Left forelimb (tissue), 1 donor: ENCODE measurements at places on chromosomes 2 and 18.

- DNase-seq: no peak
Observed at GRCh38 chr2:237467447-237468179, 19.4 kb upstream of the MLPH start.

GRCh38 chr2:10867692-10868420 is 43.9 kb upstream of the KCNF1 start:
- no peak for DNase-seq

GRCh38 chr2:35891528-35891927 is 464.1 kb upstream of the CRIM1 start:
- DNase-seq: no peak

GRCh38 chr2:118856978-118857676 is 9.7 kb upstream of the EN1 start:
- DNase-seq: no peak

GRCh38 chr2:129888896-129889295 is 90.6 kb upstream of the RAB6C start:
- DNase-seq: peak; percentile 23

- no peak for DNase-seq
Observed at GRCh38 chr2:137228566-137228965, 463.2 kb downstream of the THSD7B start.

DNA sequence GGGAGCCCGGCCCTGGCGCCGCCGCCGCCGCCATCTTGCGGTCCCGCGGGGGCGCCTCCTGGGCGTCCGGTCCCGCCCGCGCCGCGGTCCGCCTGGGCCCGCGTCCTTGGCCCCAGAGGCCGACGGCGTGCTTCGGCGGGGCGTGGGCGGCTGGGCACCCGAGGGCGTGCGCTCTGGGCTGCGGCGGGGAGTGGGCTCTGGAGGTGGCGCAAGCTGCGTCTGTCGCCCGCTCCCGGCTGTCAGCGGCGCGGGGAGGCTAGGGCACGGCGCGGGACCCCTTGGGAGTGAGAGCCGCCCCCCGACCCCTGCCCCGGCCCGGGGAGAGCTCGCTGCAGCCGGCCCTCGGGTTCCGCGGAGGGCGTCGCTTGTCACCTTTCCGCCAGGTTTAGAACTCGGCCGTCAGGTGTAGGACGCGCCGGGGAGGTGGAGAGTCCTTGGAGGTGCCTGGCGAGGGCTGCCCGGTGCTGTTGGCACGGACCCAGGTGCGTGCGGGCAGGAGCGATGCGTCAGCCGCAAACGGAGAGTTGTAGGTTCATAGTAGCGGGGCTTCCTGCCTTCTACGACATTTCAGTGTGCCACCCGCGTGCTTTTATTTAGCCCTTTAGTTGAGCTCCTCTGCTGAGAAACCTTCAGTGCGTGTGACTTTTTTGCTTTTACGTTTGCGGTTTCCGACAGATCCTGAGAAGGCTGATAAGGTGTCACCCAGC is 921 bp downstream of the VAPA start:
- peak; percentile 72 for DNase-seq

DNA sequence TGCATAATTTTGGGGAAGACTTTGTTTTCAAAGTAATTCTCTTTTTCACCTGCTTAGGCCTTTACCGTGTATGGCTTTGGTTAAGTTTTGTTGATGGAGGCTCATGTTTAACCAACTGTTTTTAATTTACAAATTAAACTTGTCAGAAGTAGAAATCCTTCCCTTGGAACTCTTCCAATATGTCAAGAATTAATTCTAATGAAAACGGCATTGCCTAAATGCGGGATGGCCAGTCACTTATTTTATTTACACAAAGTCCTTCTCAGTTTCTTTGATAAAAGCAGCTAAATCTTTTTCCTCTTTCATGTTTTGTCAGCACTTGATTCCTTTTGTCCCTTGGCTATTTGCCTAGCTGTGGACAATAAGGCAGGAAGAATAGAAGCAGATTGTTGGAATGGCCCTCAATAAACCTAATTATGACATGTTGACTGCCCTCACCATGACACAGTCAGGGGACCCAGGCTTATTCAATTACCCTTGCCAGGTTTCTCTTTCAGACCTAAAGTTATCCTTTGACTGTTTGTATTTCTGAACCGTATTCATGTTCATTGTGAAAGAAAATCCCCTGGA is 26.3 kb downstream of the PAX3 start:
- no peak for DNase-seq

- no peak for DNase-seq
Observed at GRCh38 chr2:138779406-138779780, 797 bp downstream of the NXPH2 start.

GRCh38 chr2:64905338-64906024 is 83.7 kb upstream of the SLC1A4 start:
- no peak for DNase-seq

DNA sequence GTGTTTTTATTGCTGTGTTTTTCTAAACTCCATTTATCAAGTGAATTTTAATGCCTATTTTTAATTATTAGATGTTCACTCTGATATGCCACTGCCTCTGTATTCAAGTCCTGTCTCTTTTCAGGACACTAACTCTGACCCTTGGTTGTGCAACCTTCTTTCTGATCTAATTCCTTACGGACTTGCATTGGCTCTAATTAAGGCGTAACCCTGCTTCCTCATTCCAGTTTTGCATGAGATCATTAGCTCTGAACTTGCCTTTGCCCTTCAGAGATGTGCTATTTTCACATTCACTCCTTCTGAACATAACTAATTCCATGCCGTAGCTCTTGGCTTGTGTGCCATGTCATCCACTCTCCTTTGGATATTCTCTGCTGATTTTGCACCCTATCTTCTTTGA is 162.5 kb upstream of the TMEFF2 start:
- no peak for DNase-seq

GRCh38 chr2:117321816-117322215 is 492.7 kb upstream of the DDX18 start:
- DNase-seq: no peak

DNA sequence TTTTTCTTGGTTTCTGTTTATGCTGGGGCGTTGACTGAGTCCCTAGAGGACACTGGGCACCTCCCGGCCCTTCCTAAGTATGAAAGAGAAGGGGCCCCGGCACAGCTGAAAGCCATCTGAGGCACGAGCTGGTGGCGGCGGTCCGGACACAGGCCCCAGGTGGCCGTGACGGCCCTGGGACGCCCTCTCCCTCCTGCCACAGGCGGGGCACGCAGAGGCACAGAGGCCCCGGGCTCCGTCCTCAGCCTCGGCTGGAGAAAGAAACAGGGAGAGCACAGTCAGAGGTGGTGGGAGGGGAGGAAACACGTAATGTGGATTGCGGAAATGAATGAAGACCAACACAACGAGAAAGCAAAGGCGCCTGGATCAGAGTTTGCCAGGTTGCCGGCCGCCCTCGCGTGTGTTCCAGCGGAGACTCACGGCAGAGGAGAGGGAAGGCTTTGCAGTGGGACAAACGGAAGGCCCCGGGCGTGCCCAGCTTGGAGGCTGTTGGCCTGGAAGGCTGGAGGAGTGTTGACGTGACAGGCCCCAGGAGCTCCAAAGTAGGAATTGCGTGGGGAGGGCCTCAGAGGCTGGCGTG is 119.1 kb downstream of the PTGR3 start:
- DNase-seq: peak; percentile 59

DNA sequence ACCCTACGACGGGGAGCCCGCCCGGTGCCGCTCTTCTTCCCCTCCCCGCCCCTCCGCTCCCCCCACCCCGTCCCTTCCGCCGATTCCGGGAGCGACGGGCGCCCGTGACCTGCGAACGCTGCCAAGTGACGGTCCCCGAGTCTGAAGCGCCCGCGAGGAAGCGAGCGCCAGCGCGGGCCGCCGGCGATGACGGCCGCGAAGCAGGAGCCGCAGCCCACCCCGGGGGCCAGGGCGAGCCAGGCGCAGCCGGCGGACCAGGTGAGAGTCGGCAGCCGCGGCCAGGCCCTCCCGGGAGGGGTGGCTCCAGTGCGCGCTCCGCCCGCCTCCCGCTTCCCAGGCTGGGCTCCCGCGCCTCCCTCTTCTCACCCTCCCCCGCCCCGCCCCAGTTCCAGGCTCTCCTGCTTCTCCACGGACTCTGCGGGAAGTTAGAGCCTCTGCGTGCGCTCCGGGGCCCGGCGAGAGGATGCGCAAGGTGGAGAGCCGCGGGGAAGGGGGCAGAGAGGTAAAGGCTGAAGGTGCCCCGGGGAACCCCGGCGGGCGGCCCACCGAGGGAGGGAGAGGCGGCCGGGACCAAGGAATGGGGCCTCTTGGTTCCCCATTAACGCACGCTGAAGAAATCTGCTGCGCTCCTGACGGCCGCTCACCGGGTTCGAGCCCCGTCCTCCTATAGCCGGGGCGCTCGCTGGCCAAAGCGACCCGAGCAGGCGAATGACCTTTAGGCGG is 719.5 kb downstream of the DPP10 start:
- no peak for DNase-seq

DNA sequence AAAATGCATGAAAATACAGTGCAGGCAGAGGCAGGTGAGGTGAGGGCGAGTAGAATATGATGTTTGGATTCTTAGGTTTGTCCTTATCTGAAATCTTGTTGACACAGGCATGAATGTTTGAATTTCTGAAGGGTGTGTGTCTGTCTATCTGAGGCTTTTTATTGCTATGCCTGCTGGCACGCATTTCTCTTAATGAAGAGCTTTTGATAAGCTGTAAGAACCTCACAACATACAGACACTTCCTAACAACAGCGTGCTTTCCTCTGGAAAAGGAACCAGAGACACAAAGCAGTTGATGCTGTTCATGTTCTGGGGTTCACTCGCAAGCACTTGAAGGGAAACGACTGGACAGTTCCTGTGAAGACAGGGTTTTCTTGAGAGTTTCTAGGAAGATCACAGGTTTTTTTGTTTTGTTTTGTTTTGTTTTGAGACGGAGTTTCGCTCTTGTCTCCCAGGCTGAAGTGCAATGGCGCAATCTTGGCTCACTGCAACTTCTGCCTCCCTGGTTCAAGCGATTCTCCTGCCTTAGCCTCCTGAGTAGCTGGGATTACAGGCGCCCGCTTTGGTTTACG is 33.3 kb upstream of the CABLES1 start:
- no peak for DNase-seq

GRCh38 chr2:223560749-223561435 is 41.3 kb downstream of the SCG2 start:
- no peak for DNase-seq

DNA sequence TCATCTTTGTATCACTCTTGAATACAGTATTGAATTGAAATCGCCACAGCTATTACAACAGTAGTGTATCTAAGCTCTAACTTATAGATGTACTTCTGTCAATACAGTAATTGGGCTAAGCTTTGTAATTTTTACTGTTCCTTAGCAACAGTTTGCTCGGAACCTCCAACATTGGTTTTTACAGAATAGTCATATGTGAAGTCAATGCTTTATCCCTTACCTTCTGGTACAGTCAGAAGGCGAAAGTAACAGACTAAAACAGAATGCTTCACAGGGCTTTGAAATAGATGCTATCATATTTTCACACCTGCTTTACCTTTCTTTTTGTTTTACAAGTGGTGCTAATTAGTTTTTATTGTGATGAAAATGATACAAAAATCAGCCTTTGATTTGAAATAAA is 46.9 kb upstream of the CYP20A1 start:
- DNase-seq: no peak

GRCh38 chr2:232276084-232276732 is 102.3 kb upstream of the ALPP start:
- DNase-seq: no peak
